ENCODE measurements at places on chromosomes 4 and X.

DNA sequence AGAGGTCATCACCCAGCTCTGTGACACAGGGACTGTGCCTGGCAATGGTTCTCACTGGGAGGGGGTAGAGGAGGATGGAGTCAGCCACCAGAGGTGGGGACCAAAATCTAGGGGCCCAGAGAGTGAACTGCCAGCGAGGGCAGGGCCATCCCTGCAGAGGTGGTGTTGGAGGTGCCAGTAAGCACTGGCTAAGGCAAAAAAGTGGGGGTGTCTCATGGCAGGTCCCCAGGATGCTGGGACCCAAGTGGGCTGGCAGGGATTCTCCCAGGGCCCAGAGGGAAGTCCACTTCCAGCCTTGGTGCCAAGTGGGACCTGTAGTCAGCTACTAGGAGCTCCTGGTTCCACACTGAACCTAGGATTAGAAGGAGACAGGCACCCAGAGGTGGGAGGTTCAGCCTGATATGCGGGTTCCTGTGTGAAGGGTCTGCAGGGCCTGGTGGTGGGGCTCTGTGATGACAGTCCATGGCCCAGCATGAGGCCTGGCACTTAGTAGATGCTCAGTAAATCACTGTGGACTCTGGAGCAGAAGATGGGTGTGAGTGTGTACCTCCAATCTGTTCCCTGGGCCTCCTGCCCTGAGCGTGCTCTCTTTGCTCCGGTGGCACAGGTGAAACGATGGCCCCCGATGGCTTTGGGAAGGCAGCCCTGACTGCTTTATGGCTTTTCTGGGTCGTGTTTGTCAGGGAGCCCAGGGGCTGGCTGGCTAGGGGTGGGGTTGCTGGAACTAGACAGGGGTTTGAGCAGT lies 81.5 kb downstream of the PSAPL1 start:
- H3K27me3 ChIP-seq, result no peaks in the 10 kb centered on the region
- no peak overlapping the region for H3K4me3 ChIP-seq
- H3K36me3 ChIP-seq, result no peaks in the 10 kb centered on the region
- H3K4me1 ChIP-seq, result no peaks in the 10 kb centered on the region
- H3K27ac ChIP-seq, result no peak overlapping the region

DNA sequence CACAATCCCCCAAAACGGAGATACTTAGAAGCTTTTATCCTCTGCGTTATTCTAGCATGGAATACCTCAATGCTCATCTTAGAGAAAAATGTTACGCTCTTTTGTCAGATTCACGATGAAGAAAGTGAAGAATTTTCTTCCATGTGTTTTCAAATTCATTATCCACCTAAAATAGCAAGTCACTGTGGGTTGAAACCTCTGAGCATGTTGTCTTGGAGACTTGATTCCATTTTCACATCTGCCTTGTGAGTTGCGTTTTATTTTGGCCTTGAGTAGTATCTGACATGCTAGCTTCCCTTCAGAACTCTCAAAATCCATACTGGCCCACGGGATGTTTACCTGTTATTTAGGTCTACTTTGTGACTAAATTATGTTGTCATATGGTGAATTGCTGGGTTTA lies 66.3 kb downstream of the C4orf46 start:
- no peaks in the 10 kb centered on the region for H3K4me1 ChIP-seq
- H3K27ac ChIP-seq, result no peak overlapping the region
- H3K27me3 ChIP-seq, result no peaks in the 10 kb centered on the region

- H3K4me1 ChIP-seq, result no peaks in the 10 kb centered on the region
- no peaks in the 10 kb centered on the region for H3K27me3 ChIP-seq
- no peak for DNase-seq
Measured at GRCh38 chr4:75878246-75878756, 24.0 kb downstream of the PPEF2 start.

- peaks cover 7% of the 10 kb centered on the region for H3K4me1 ChIP-seq
- no peak for DNase-seq
- H3K27me3 ChIP-seq, result no peaks in the 10 kb centered on the region
- H3K27ac ChIP-seq, result no peak overlapping the region
- no peak overlapping the region for H3K4me3 ChIP-seq
- H3K36me3 ChIP-seq, result no peaks in the 10 kb centered on the region
Measured at GRCh38 chr4:45646885-45647590, 476.8 kb downstream of the GABRG1 start.

- H3K4me1 ChIP-seq, result no peaks in the 10 kb centered on the region
- no peaks in the 10 kb centered on the region for H3K27me3 ChIP-seq
- no peak overlapping the region for H3K4me3 ChIP-seq
- no peaks in the 10 kb centered on the region for H3K36me3 ChIP-seq
- H3K27ac ChIP-seq, result no peak overlapping the region
Measured at GRCh38 chrX:28205905-28206304, 224.7 kb upstream of the DCAF8L1 start.

DNA sequence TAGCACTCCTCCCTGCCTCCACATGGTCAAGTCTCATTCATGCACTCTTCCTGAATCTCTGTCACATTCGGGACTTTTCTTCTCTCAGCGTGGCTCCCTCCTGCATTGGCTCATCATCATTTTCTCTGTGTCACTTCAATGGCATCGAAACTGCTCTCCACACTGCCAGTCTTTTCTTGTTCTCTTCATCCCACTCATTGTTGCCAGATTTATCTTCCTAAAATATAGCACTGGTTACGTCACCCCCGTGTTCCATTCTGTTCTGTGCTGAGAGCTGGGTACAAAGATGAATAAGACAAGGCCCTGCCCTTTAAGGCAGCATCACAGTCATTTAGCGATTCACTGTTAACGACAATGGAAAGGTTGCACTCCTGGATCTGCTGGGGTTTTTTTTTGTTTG lies 174.4 kb upstream of the TBC1D9 start:
- peaks cover 2% of the 10 kb centered on the region for H3K4me1 ChIP-seq
- H3K27me3 ChIP-seq, result no peaks in the 10 kb centered on the region
- H3K4me3 ChIP-seq, result no peak overlapping the region
- H3K36me3 ChIP-seq, result no peaks in the 10 kb centered on the region
- no peak for DNase-seq

DNA sequence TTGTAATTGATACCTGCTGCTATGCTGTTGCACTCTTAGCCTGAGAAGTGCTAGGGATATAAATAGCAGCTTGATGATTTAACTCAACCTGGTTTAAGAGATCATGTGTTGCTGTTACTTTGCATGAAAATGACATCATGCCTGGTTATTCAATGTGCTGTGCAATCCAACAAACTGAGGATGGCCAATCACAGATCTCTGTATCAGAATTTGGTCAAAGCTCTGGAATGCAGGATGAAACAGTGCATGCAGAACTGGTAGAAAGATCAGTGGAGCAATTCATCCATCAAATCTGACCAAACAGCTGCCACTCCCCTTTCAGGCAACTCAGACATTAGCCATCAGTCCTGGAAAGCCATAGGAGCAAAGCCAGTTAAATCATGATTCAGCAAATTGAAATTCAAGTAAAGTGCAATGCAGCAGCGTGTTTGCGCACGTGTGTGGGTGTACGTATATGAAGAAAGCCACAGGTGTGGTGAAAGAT lies 160.3 kb upstream of the RASGEF1B start:
- H3K27ac ChIP-seq, result no peak overlapping the region
- H3K4me3 ChIP-seq, result no peak overlapping the region
- H3K27me3 ChIP-seq, result no peaks in the 10 kb centered on the region
- no peaks in the 10 kb centered on the region for H3K36me3 ChIP-seq
- DNase-seq, result no peak

DNA sequence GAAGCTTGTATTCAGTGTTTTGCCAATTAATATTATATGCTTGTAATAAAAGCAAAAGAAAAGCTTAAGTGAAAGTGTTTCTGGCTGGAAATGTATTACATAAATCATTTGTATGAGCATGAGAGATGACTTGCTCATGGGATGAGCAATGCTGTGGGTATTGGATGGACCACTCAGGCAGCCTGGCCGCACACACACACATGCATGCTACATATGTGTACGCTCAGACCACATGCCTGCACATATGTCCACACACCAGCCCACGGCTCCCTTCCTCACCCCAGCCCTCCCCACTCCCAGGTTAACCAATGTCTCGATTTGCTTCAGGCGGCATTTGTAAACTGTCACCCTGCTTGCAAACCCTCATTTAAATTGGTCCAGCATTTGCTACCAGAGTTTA lies 55.9 kb downstream of the CPLX1 start:
- peaks cover 2% of the 10 kb centered on the region for H3K4me1 ChIP-seq
- no peaks in the 10 kb centered on the region for H3K36me3 ChIP-seq
- no peak overlapping the region for H3K27ac ChIP-seq
- no peak overlapping the region for H3K4me3 ChIP-seq
- H3K27me3 ChIP-seq, result no peaks in the 10 kb centered on the region

DNA sequence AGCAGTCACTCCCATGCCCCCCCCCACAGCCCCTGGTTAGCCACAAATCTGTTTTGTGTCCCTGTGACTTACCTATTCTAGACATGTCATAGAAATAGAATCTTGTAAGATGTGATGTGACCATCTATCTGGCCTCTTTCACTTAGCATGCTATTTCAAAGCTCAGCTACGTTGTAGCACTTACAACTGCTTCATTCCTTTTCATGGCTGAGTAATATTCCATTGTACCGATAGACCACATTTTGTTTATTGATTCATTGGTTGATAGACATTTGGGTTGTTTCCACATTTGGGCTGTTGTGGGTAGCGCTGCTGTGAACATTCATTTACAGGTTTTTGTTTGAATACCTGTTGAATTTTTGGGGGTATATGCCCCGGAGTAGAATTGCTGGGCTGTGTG lies 11.5 kb downstream of the NSG1 start:
- no peak for DNase-seq
- H3K36me3 ChIP-seq, result no peaks in the 10 kb centered on the region
- no peak overlapping the region for H3K4me3 ChIP-seq
- H3K27me3 ChIP-seq, result no peaks in the 10 kb centered on the region

DNA sequence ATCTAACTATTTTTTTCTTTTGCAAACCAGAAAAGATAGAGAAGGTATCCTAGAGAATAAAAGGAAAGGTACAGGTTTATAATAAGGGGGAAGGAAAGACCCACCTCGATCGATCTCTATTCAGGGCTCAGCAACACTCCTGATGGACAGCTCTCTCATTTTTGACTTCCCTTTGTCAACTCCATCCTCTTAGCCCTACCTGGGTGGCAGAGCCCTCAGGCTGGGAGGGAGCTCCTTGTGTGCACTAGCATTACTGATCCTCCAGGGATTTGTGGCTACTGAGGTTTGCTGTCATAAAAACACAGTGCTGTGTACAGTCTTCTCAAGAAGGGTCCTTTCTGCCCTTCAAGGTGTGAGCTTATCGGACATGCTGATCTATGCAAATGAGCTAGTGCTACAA lies 111.0 kb downstream of the MID1 start:
- no peaks in the 10 kb centered on the region for H3K36me3 ChIP-seq
- H3K4me1 ChIP-seq, result no peaks in the 10 kb centered on the region
- no peak overlapping the region for H3K27ac ChIP-seq
- no peak overlapping the region for H3K4me3 ChIP-seq
- peaks cover 5% of the 10 kb centered on the region for H3K27me3 ChIP-seq

DNA sequence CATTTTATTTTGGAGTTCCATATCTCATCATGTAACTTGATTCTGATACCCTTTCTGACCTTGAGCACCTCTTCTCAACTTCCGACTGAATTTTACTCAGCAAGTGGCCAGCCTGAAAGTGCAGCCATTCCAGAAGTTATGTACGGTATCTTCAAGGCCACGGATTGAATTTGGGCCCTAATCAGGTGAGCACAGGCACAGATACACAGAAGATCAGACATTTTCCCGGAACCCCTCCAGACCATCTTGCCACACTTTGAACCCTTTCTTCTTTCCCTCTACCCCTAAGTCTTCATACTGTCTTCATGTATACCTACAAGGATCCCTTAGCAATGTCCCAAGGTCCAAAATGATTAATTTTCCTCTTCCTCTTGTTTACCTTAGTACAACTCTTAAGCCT lies 108.2 kb downstream of the FNIP2 start:
- H3K36me3 ChIP-seq, result no peaks in the 10 kb centered on the region
- H3K4me3 ChIP-seq, result no peak overlapping the region
- H3K27ac ChIP-seq, result no peak overlapping the region

DNA sequence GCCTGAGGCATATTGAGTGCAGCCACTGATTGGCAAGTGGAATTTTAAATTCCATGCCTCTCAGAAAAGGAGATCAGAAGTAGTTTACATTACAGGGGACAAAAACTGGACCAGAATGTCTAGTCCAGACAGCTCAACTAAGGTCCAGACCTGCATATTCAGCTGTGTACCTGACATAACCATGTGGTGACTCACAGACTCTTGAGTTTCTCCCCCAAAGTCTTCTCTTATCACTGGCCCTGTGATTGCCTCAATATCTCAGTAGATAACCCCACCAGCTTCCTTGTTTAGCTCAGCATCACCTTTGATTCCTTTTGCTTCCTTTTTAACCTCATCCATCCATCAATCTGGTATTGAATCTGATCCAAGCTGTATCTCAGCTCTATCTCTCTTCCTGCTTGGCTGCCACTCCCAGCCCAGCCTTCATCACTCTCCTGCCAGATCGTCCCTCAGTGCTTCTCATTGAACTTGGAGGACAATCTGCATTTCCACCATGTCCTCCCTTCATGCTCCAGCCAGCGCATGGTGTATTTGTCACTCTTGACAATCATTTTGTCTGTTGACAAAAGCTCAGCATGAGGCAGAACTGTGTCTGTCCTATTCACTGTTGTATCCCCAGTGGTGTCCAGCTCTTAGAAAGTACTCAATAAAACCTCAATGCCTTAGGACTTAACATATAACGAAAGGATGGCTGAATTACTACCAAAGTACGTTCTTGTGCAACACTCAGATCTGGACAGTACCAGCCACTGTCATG lies 27.8 kb upstream of the SLC2A9 start:
- no peak overlapping the region for H3K4me3 ChIP-seq
- DNase-seq, result no peak
- no peaks in the 10 kb centered on the region for H3K36me3 ChIP-seq
- H3K27ac ChIP-seq, result no peak overlapping the region

GRCh38 chr4:168440442-168441264 lies 39.6 kb downstream of the DDX60L start:
- no peak overlapping the region for H3K27ac ChIP-seq
- no peak overlapping the region for H3K4me3 ChIP-seq
- DNase-seq, result no peak
- H3K36me3 ChIP-seq, result no peaks in the 10 kb centered on the region
- H3K4me1 ChIP-seq, result no peaks in the 10 kb centered on the region

Data from pancreas (tissue), 10 donors.